Activated CD4-positive, alpha-beta T cell treated with anti-CD3 and anti-CD28 coated beads, Interleukin-2, amount 10 ng/mL, durations not matched to agents 24 days and 14 days (primary cell): ENCODE measurements at places on chromosomes 1 and 21.

GRCh38 chr1:233386336-233386735 lies 58.8 kb downstream of the MAP3K21 start:
- DNase-seq: no peak

DNA sequence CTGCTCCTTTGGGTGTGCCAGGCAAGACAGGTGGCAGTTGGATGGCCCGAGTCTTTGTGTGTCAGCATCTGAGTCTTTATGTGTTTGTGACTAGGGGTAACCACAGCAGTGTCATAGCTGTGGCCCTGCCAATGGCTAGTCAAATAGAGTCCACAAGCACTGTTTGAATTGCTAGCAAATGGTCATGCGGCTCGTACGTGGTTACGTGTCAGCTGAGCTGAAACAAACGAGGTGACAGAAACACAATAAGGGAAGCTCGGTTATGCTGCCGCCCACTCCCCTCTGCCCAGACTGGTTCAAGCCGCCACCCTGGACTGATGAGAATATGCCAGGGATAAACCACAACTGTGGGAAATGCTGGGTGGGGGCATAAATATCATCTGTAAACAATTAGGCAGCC lies 174.3 kb upstream of the LMO4 start:
- no peak for DNase-seq

GRCh38 chr1:198623752-198624647 lies 14.8 kb upstream of the PTPRC start:
- DNase-seq: peak; percentile 76

- no peak for DNase-seq
Observed at GRCh38 chr1:90114521-90115141, 119.7 kb downstream of the ZNF326 start.

DNA sequence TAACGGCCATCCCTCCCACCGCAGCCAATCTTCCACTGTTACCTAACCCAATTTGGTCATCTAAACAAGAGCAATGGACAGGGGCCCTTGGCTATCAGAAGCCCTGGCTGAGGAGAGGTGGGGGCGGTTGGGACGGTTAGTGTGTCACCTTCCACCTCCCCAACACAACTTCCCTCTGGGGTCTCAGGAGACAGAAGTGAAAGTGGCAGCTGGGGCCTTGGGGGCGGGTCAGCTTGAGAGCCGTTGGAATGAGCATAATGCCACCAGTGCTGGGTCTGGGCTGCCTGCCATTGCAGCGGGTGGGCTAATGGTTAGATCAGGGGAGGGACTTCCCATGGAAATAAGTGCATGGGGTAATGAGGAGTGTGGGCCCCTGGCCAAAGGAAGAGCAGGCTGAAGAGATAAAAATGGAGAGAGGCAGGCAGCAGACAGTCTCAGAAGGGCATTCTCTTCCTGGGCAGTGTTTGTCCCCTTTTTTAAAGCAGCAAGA lies 7.9 kb downstream of the MEF2D start:
- no peak for DNase-seq
